ENCODE measurements at places on chromosomes 3 and 15.
A peak's percentile ranks its signal among the peaks of the same experiment; 100 is the strongest.

DNA sequence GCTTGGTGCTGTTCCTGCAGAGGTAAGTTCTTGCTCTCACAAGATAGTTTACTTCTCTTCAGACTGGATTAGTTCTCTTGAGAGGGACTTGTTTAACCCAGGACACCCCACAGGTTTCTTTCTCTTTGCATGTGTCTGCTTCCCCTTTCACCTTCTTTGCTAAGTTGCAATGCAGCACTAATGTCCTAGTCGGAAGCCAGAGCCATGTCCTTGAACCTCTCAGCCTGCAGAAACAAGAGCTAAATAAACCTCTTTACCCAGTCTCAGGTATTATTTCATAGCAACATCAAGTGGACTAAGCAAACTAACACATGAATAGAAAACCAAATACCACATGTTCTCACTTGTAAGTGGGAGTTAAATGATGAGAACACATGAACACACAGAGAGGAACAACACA, 915.2 kb downstream of the NSUN3 start:
- DNase-seq, result no peak

DNA sequence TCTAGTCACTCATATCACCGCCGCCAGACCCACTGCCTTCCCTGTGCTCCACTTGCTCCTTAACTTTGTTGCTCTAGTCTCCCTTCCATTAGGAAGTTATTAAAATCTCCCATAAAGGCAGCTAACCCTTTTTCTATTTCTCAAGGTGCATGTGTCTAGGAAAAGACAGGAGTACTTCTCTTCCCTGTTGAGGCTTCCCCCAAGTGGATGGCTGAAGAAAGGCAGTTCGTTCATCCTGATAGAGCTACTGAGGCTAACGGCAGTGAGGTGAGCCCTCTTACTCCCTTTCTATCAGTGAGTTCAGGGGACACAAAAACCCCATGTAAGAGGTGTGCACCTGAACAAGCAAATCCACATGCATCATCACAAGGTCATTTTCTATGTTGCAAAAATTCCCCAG, 397.8 kb downstream of the IGSF11 start:
- DNase-seq, result no peak

- DNase-seq, result peak; percentile 30
Measured at GRCh38 chr15:56428821-56429458, 36.0 kb downstream of the MNS1 start.

GRCh38 chr3:143511174-143511879, 336.9 kb downstream of the SLC9A9 start:
- no peak for DNase-seq

DNA sequence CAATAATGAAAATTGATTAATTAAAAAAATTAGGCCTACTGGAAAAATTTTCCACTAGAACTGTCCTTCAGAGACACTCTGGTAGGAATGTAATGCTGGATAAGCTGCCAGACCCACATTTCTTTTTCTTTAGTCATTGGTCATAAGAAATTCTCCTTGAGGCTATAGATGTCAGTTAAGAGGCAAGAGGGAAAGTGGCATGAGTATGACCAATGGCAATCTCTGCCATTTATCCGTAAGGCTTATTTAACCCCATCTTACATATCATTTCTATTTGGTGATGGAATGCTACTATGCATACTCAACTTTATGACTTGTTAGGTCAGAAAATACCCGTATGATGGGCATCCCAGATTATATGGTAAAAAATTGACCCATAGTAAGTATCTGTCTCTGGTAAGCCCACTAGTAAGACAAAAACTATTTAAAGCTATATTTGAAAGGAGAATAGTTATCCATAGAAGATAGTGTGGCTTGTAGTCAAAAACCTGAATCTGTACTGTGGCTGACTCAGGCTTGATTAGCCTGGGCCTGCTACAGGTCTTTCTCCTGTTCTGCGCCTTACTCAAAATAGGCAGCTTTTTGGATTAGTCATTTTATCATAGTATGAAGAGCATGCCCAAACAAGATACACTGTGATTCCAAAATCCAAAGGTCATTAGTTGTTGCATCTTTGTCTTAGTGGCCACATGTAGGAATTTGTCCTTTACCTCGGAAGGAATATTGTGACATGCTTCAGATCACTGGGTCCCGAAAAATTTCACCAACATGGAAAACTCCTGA, 314.7 kb downstream of the PYDC2 start:
- no peak for DNase-seq

- DNase-seq, result no peak
Measured at GRCh38 chr3:133394561-133395311, 5.1 kb upstream of the BFSP2 start.

GRCh38 chr15:76791511-76791910, 113.6 kb downstream of the SCAPER start:
- no peak for DNase-seq

DNA sequence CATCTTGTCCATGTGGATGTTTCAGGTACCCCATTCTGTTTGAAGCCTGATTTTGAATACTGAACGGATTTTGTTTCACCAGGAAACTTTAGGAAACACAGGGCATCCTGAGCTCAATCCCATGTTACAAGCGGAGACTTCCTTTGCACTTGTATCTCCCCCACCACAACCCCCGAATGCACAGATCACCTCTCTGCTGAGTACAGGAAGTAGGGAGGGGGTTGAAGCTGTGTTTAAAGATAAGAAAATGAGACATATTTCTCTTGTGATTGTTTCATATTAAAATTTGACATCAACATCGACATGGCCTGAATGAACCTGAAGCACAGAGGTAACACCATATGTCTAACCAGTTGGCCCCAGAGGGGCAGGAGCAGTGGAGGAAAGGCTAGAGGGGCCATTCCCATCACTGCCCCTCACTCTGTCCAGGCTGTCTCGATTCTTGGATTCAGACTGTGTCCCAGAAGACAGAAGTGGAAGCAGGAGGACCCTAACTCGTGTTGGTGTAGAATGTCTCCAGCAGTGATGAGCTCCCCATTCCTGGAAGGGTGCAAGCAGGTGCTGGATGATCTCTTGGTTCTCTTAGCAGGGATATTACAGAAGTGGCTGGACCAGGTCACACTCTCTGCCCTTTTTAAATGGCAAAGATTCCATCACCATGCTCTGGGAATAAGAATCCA, 59.6 kb upstream of the IQSEC1 start:
- DNase-seq, result no peak

DNA sequence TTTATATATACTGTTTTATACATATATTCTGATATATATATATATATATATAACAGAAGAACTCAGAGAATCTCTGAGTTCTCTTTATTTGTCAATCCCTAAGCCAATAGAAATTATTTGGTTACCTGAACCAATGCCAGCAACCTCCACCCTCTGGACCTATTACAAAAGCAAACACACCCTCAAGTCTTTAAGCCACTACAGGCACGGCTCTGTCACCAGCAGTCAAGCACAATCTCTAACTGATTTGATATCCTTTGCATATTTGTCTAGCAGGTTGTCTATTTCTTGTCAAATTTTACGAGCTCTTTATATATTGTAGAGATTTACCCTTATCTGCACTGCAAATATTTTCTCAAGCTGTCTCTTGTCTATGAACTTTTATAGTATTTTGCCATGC, 66.6 kb upstream of the TOPAZ1 start:
- no peak for DNase-seq

DNA sequence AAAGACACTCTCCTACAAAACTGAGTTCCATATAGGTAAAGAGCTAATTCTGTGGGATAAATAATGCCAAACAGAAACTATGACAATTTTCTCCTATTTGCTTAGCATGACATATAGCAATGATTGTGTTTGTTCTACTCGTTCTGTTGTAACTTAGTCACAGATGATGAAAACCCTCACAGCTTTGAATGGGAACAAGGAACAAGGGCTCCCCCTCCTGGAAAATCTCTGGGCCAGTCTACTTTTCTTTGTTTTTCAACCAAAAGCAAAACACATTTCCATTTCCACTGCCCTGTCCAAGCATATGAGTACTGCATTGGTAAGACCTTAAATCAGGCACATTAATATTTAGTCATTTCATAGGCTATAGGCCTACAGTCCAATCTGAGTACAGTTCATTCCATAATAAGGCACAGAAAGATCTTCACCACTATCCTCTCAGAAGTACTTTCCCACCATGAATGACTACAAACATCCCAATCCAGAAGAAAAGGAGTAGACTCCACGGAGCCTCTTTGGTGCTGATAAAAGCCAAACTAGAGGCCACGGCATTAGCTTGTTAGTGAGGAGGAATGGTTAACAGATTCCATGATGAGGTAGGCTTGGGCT, 67.1 kb downstream of the ATP8B4 start:
- DNase-seq, result peak; percentile 17

DNA sequence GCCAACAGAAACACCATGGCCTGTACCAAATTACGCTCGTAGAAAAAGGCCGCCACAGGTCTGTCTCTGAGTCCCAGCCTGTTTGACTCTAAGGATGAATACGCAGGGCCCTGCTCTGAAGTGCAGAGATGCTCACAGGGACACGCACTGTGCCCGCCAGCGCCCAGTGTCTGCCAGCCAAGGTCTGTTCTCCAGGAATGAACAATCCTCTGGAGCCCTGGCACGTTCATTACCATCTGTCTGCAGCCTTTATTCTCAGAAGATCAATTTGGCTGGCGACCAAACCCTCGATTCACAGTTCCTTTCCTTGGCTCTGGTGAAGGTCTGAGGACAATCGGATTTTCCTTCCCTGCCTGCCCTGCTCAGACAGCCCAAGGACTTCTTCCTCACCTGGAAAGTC, 66.3 kb downstream of the NIPA2 start:
- DNase-seq, result no peak

DNA sequence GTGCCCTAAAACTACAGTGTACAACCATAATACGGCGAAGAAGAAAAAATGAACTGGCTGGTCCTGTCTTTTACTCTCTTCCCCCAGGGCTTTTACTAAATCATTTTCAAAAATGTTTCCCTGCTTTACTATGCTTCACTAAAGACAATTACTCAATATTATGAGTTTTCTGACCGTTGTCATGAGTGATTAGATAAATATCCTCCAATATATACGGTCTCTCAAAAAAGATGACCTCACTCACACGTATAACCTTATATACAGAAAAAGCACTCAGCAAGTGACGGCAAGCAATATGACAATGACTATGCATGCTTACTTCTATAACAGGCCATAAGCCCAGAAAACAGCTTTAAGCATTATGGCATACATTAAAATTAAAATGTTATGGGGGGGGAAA, 60.5 kb downstream of the TBL1XR1 start:
- DNase-seq, result no peak

- DNase-seq, result no peak
Measured at GRCh38 chr3:95629802-95630201, 1184.6 kb upstream of the EPHA6 start.

DNA sequence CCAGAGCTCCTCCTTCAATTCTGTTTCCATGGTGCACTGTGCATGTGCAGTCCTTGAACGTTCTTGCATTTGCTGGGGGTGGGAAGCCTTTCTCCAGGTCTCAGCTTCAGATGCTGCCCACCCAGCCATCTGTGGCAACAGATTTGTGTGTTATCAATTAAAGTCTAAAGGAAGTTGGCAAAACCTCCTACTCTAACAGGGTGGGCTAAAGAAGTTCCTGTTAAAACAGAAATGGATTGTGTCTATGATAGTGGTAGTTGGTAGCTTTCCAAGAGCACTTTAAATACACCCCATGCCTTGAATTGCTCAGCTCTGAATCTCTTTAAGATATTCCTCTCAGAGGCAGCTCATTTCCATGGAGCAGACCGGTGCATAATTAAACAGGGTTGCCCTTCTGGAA, 488.0 kb upstream of the SUCLG2 start:
- no peak for DNase-seq

- DNase-seq, result peak; percentile 10
Measured at GRCh38 chr3:124142389-124142970, 150.6 kb upstream of the ROPN1 start.

GRCh38 chr3:141853081-141853601, 23.3 kb upstream of the ATP1B3 start:
- no peak for DNase-seq

DNA sequence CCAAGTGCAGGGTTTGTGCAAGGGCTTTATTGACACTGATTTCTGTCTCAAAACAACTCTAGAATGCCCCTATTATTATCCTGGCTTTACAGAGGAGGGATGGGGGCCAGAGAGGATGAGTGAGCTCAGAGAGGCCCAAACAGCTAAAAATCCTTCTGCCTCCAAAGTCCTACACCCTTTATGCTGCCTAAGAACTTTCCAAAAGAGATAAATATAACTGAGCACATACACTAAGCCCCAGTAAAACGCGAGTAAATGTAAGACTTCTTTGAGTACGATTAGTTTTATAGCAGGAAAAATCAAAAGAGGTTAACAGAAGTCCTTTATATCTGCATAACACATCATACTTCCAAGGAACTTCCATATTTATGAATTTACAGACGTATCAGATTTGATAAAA, 149.1 kb downstream of the CTNNB1 start:
- DNase-seq, result no peak

GRCh38 chr3:126436826-126437717, 38.6 kb downstream of the ZXDC start:
- no peak for DNase-seq

GRCh38 chr3:63869940-63870614, 6.4 kb downstream of the ATXN7 start:
- no peak for DNase-seq

- no peak for DNase-seq
Measured at GRCh38 chr15:33894193-33894592, 74.1 kb upstream of the CHRM5 start.

DNA sequence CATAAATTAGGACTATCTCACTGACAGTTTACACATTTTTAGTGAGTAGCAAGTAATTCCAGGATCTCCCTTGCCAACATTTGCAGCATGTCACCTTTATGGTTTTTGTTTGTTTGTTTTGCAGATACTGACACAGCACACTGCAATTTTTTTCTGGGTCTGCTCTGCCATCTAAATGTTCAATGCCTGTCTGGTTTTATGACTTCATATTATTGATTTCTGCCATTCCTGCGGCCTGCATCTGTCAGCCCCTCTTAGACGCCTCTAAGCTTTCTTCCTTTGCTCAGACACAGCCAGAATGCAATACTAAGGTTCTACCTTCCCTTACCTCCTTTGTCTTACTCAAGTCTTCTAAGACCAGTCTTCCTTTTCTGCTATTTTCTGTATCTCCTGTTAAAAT, 321.2 kb upstream of the AZI2 start:
- no peak for DNase-seq

DNA sequence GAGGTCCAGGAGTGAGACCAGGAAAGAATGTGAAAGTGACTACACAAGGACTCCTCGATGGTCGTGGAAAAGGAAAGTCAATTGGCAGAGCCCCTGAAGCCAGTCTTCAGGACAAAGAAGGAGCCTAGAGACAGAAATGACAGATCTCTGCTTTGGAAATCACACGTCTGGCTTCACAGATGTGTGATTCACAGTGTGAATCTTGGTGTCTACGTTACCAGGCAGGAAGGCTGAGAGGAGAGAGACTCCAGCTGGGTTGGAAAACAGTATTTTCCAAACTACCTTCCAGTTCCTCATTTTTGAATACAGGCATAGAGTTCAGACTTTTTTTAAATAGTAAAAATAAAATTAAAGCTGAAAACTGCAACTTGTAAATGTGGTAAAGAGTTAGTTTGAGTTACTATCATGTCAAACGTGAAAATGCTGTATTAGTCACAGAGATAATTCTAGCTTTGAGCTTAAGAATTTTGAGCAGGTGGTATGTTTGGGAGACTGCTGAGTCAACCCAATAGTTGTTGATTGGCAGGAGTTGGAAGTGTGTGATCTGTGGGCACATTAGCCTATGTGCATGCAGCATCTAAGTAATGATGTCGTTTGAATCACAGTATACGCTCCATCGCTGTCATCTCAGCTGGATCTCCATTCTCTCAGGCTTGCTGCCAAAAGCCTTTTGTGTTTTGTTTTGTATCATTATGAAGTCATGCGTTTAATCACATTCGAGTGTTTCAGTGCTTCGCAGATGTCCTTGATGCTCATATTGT, 6.0 kb downstream of the CCR2 start:
- DNase-seq, result no peak

All from GM13976 (cell line).